CD8-positive, alpha-beta T cell (primary cell): ENCODE measurements at places on chromosomes 11 and 22.

GRCh38 chr11:62879235-62879978 lies 1.3 kb upstream of the SLC3A2 start:
- no peak for DNase-seq

- no peak for DNase-seq
Observed at GRCh38 chr11:31940371-31941037, 129.4 kb upstream of the PAX6 start.

DNA sequence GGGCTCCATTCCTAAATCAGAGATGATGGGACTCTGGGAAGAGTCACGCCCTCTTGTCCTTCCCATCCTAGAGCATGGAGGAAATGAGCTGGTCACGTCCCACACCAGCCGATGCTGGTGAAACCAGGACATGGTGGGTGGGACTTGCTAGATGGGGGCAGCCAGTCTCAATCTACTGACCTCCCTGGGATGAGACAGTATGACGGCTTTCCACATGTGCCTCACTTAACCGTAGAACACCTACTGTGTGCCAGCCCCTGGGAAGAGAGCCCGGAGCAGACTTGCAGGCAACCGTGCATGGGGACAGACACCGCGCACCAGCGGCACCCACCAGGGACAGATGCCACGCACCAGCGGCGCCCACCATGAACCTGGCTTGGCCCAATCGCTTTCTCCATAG lies 3.8 kb downstream of the OSBPL5 start:
- DNase-seq = no peak

GRCh38 chr22:35657571-35658312 lies 9.5 kb downstream of the APOL6 start:
- DNase-seq = no peak

DNA sequence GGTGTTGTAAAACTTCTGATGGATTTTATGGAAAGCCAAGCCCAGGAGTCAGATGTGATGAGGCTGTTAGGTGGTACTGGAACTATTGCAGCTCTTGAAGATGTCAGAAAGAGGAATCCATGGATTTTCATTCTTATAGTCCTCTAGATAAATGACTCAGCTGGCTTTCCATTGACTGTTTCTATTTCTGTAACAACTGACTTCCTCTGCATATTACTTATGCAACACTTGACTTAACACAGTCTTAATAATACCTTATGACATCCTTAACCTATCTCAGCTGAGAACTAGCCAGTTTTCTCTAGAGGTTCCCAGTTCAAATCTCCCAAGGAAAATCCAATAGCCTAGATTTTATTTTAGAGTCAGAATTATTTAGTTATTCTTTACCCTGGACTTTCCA lies 263.8 kb downstream of the LUZP2 start:
- DNase-seq = no peak

DNA sequence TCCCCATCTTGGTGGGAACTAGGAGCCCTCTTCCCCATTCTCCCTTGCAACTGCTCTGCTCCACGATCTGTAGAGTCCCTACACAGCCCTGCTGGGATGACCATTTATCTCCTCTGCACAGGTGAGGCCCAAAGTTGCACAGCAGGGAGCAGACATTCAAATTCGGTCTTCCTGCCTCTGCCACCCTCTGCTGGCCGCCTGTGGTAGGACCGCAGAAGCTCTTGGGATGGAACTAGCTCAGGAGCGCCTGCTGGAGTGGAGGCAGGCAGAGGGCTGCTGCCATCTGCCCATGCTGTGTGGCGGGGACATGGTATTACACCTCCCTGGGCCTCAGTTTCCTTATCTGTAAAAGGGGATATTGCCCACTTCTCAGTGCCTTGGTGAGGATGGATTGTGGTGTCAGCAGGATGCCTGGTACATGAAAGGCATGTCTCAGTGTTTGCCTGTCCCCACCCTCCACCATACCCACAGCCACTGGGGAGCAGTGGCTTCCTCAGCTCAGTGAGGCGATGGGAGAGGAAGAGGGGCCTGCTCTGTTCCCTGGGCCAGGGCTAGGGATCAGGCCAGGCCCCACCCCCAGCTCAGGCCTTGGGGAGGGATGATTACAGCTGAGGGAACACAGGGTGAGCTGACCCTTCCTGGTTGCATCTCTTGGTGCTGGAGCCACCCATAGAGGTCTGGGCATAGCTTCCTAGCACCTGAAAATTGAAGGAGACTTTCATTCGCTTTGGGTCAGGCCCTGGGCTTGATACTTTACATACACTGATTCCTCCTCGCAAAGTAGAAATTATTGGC lies 11.3 kb upstream of the OMP start:
- peak; percentile 81 for DNase-seq

DNA sequence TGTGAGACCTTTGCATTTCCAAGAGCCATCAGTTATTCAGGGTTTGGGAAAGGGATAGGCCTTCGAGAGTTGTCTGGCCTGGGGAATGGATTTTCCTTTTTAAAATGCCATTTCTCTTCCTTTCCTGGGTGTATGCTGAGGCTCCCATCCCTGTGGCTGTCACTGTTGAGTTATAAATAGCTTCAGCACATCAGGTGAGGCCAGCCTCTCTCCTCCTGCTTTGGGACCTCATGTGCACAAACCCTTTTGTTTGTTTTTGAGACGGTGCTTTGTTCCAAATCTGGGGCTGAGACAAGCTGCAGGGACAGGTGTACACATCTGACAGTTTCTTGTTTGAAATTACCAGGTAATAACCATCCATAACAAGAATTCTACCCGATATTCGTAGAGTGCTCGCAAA lies 1.3 kb downstream of the TEF start:
- no peak for DNase-seq

- no peak for DNase-seq
Observed at GRCh38 chr11:120403966-120404365, 67.8 kb downstream of the ARHGEF12 start.

DNA sequence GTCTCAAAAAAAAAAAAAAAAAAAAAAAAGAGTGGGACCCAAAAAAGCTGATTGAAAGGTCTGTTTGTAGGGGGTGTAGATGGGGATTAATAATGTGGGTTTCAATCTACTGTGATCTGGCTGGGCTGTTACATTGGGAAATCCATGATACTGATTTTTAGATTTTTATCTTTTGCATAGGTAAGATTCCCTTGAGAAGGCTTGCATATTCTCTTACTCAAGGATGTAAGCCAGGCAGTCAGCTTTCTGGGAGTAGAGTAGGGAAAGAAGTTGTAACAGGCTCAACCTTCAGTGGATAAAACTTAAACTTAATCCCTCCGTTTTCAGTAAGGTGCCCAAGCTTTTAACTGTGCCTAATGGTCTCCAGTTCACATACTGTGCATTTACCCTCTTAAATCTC lies 1.9 kb upstream of the CHEK1 start:
- DNase-seq = no peak

DNA sequence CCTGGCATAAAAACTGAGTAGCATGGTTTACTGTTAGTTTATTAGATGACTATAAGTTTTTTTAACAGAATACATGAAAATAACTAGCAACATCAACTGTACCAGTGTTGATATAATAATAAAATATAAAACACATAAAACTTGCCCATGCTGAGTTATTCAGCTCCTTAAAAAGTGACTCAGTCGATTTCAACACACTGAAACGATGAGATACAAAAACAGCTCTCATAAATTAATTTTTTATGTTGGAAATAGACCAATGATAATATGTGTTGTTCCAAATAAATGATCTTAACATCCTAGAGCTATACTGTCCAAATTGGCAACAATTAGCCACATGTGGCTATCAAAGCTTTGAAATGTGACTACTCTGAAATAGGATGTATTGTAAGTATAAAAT lies 15.9 kb downstream of the PDGFD start:
- DNase-seq = no peak

GRCh38 chr11:82261367-82261766 lies 472.3 kb downstream of the FAM181B start:
- no peak for DNase-seq

DNA sequence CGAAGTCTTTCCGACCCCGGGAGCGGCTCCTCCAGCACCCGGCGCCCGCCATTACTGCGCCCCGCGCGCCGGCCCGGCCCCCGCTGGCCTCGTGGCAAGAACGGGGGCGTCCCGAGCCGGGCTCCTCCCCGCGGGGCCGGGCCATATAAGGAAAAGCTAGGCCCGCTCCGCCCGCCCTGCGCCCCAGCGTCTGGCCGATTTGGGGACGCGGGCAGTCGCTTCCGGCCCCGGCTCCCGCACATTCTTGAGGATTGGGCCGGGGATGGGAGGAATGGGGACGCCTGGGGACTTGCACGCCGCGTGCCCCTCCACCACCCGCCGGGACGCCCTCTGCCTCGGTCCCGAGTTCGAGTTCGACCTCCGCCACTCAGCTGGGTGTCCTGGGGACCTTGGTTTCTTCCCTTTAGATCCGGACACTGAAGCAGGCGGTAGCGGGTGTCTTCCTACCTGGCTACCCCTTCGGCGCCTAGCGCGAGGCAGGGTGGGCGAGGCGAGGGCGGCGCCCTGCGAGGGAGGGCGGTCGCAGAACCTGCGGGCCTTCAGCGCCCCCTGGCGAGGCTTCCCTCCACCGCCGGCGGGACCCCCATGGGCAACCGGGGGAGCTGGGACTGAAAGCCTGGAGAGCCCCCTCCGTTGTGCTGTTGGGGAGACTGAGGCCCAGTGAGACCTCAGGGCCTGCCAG lies 3.8 kb downstream of the SMTN start:
- peak; percentile 89 for DNase-seq

DNA sequence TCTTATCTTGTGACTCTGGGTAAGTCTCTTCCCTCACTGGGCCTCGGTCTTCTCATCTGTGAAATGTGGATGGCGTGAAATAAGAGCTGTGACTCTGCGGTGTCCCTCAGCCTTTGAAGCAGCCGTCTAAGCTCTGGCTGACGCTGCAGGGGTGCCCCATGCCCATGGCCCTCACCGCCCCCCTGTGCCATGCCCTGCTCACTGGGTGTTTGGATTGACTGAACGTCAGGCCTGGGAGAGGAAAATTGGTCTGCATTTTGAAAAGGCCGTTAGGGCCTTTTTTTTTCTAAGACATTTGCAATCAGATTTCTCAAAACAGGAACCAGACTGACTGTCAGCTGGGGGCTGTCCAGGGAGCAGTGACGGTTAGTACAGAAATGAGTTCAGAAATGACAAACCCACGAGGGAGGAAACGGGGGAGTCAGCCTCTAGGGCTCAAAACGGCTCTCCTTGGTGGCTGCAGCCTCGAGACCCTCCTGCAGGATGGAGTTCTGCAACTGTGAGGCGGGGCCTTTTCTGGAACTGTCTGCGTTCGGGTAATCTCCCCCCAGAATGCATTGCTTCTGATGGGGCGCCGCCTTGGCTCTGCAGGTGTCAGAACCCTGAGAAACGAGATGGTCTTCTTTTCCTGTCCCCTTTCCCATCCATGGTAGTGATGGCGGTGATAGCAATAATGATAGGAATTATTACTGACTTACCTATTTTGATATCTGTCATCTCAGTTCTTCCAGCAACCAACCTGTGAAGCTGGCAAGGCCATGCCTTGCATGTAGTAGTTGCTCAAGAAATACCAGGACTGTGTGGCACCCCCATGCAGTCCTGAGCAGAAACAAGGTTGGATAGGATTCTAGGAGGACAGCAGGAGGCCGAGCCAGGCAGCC lies 2.0 kb downstream of the GRK2 start:
- peak; percentile 79 for DNase-seq

GRCh38 chr11:131311776-131312514 lies 58.5 kb upstream of the NTM start:
- no peak for DNase-seq

- peak; percentile 89 for DNase-seq
Observed at GRCh38 chr22:20156611-20157429, 6.0 kb upstream of the CCDC188 start.

DNA sequence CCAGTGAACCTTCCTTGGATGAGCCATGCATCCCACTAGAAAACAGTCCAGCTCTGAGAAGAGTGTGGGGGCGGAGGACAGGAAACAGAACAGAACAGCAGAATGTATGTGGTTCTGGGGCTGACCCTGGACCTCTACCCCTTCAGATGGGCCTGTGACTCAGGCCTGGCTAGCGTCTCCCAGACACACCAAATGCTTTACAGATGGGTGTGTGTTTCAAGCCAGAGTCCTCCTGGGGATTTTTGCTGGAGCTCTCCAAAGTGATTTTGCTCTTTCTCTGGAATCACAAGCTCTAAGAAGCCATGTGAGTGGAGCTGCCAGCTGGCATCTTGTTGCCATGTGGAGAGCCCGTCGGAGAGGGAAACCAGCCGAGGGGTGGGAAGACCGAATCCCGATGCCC lies 13.2 kb upstream of the C1QTNF4 start:
- no peak for DNase-seq

DNA sequence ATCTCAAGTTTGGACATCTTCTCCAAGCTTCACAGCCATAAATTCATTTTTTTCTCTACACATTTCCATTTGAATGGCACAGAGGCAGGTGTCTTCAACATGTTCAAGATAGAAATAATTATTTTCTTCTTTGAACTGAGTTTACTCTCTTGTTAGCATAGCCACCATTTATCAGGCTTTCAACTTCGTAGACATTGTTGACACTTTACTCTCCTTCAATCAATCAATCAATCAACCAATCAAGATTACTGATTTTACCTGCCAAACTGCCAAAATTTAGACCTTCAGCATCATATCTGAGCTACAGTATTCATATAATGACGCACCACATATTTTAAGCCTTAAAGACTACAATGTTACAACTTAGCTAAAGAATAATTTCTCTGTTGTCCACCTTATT lies 300.1 kb upstream of the LUZP2 start:
- no peak for DNase-seq

DNA sequence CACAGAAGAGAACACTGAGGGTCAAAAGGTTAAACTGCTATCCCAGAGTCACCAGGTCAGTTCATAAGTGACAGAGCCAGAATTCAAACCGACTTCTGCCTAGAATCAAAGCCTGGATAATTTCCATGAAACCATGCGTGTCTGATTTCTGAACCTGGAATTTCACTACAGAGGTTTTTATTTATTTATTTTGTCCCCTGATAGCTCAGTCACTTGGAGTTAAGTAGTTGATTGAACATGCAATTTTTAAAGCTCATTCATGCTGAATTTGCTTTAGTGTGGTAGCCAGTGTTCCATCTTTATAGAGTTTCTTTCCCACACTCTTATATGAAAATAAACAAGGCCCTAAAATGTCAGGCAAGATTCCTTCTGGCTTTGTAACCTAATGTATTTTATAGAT lies 93.2 kb downstream of the NAV2 start:
- no peak for DNase-seq

GRCh38 chr11:59866397-59866796 lies at the start of gene TCN1:
Gene TCN1, minus strand, starts transcription at chr11:59866487. Its CDS starts 17 bp downstream, at chr11:59866470.
- no peak for DNase-seq

- DNase-seq = no peak
Observed at GRCh38 chr11:125960771-125961170, 14.9 kb downstream of the VSIG10L2 start.

DNA sequence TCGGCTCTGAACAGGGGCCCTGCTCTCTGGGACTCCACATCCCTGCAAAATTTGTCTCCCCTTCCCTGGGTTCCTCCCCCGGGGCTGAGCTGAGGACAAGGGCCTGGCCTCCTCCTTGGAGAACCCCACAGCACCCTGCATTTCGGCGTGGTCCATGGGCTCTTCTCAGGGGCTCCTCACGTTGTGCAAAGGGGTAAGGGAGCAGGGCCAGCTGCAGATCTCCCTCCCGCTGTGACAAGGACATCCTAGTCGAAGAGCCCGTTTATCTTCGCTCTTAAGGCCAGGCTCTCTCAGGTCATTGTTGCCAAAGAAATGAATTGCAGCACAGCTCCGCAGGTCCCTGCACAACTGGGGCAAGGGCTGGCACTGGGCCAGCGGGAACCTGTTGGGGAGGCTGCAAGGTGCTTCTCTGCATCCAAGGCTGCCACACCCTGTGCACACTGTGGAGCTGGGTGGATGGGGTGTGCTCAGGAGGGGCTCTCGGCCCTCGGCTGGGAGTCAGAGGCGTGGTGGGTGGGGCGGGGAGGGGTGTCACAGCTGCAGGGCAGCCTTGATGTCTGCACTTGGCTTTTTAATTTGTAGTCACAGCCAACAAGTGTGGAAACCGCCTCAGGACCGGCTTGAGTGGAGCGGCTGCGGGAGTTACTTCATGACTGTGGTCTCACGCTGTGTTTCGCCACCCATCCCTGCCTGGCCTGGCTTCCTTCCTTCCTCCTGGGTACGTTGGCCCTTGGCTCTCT lies 26.6 kb upstream of the SEPTIN5 start:
- DNase-seq = no peak
